Endodermal cell (in vitro differentiated cells): ENCODE measurements at places on chromosomes 3 and 15.

GRCh38 chr3:38039899-38040261, 872 bp downstream of the DLEC1 start:
- peak; percentile 78 for DNase-seq

DNA sequence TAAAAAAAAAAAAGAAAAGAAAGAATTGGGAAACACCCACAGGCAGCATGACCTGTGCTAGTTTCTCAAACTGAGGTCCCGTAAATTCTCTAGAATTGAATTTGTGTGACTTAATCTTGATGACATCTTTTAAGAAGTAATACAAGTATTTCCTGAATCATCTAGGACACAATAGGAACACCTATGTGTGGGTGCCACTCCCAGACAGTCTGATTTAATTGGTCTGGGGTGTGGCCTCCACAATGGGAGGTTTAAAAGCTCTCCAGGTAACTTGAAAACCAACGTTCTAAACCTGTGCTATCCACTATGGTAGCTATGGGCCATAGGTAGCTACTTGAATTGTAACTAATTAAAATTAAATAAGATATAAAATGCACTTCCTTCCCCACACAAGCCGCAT, 28.1 kb downstream of the CFAP92 start:
- no peak for DNase-seq

DNA sequence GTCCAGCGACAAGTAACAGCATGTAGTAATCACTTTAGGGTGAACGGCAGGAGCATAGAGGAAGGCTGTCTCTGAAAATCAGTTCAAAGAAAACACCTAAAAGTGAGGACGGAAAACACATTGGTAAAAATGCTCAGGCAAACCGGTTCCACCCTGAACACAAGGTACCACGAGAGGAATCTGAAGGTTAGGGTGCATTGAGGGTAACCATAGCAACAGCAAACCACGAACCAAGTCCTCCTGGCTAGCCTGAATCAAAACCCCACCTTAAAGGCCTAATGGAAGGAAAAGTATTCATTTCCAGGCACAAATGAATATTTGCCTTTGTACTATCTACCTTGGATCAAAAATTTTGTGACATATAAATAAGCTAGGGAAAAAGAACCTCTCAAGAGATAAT, 315.0 kb downstream of the OCA2 start:
- no peak for DNase-seq

DNA sequence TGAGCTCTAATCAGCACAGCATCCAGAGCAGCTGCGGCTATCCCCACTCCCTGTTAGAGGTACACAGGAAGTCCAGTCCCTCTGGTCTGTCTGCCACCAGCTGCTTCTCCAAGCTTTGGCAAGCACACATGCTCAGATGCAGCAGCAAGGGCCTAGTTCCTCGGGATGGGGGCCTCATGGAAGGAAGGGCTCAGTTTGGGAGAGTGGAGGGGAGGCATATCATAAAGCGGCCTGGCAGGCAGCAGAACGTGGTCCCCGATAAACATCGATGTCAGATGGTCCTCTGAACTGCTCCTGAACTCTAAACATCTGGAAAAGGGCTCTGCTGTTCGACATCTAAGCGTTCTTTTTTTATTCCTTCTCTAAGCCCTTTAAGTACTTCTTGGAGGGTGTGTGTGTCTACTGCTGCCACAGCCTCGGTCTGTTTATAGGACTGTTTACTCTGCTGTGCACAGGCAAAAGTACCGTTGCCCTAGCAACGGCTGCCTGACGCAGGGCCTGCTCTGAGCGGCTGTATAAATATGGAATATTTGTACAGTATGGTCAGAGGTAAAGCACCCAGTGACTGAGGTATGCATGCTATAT, 74.6 kb downstream of the PRICKLE2 start:
- no peak for DNase-seq

DNA sequence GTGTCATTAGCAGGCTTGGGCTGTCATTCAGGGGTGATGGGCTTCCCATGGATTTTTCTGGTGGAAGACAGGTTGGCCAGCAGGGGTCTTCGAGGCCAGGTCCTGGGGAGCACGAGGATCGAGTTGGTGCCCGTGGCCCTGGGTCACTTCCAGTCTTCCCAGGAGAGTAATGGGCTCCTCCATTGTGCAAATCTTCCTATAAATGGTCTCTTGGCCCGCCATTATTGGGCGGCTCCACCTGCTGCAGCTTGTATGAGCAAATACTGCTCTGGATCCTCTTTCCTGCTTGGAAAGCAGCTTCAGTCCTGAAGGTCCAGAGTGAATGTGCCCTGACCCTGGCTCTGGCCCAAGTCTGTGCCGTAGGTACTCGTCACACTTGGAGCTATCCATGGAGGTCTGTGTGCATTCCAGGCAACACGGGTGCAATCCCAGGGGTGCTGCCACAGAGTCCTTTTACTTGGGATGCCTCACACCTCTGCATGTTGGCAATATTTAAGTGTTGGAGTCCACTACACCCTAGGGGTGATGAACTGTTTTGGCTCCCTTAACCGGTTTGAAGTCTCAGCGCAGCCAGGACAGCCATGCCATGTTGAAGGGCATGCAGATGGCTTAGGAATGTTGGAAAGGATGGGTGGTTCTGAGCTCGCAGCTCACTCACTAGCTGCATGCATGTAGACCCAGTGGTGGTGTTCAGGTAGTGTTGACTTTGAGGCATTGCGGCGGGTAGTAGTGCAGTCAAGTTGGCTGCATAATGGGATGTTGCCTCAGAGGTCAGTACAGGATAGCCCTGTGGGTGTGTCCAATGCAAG, 97.6 kb downstream of the SNRPN start:
- DNase-seq: no peak

DNA sequence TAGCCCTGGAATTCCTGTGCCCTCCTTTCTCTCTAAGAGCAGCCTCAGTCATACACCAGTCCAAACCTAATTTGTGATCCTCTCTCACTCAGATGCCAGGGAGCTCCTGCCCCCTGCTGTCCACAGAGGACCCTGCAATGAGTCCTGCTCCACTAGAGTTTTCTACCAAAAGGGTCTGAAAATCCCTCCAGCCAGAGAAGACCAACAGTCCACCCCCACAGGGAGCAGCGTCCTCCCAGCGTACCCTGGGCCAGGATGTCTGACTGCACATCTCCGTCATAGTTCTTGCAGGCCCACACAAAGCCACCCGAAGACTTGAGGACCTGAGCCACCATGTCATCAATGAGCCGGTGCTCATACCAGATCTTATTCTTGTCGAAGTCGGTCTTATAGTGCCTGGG, 15.4 kb downstream of the IDH2 start:
- DNase-seq: peak; percentile 87

DNA sequence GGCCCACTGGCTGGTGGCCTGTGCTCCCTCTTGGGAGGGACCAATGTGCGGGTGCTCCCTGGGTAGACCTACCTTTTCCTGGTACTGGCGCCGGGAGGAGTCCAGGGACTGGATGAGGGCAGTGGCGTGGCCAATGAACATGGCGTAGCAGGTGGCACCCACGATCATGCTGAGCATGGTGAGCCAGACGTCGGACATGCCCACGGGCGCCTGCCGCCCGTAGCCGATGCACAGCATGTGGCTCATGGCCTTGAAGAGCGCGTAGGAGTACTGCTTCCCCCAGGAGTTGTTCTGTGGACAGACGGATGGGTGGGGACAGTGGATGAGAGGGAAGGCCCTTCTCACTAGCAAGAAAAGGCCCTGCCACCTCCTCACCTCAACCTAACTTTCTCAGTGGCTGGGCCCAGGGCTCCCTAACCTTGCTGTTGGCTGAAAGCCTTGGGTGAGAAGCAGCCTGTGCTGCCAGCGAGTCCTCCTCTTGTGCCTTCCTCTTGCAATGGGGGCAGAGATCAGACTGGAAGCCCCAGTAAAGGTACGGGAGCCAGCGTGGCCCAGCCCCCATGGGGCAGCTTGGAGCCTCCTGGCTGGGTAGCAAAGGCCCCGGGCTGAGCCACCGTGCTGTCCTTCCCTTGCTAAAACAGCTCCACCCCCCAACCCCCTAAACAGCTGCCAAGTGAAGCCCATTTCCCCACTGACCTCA, 39.1 kb downstream of the HCN4 start:
- DNase-seq: no peak

DNA sequence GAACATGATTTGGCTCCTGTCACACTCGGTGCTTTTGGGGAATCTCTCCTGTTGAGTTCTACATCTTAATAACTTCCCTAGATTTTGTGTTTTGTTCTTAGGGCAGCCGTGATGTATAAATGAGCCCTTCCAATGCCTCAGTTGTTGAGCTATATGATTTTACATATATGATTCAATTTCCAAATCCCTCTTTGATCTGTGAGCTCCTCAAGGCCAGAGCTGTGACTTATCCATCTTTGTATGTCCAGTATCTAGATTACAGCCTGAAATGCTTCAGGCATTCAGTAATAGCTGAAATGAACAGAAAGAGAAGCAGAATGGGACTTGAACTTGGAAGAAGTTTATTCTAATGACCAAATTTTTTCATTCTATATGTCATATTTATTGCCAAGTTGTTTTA, 26.6 kb downstream of the CGGBP1 start:
- no peak for DNase-seq

GRCh38 chr3:112136959-112137693, 4.1 kb upstream of the GCSAM start:
- peak; percentile 83 for DNase-seq

DNA sequence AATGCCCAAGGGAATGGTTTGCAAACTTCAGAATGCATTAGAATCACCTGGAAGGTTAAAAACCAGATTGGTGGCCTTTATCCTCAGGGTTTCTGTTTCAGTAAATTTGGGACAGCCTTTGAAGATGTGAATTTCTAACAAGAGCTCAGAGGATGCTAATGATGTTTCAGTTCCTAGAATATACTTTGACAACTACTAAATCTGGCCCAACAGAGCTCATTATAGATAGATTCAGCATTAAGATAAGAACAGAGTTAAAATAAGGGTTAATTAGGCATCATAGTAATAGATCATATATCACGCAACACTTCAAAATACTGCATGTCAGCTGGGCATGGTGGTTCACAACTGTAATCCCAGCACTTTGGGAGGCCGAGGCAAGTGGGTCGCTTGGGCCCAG, 9.3 kb upstream of the KPNA4 start:
- no peak for DNase-seq

GRCh38 chr15:22224241-22224671, 143.9 kb downstream of the OR4M2 start:
- no peak for DNase-seq

- DNase-seq: peak; percentile 52
These were observed 49.1 kb downstream of the AMOTL2 start for GRCh38 chr3:134325061-134325705.

- DNase-seq: no peak
These were observed 6.6 kb upstream of the ITIH3 start for GRCh38 chr3:52787672-52788625.

- DNase-seq: no peak
These were observed 39.8 kb downstream of the CLK3 start for GRCh38 chr15:74655424-74655823.

DNA sequence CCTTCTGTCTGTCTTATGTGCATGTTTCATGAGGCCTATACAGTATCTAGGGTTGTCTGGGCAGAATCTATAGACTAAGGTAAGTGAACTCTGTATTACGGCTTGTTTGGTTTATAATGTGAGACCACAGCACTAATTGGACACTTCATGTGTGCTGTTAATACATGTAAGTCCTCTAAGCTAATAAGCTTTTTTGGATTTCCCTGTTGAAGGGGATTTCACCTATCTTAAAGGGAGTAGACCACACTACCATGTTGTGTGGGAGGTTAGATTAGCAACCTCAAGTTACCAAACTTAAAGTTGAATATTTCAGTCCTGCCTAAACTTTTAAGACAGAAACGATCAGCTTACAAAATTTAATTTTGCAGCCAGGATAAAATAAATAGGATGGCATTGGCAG, 189.8 kb upstream of the GOLIM4 start:
- DNase-seq: no peak

- no peak for DNase-seq
These were observed 16.3 kb upstream of the LINGO1 start for GRCh38 chr15:77649017-77649416.

- no peak for DNase-seq
These were observed 465.2 kb upstream of the TGFBR2 start for GRCh38 chr3:30141178-30141581.

GRCh38 chr3:127860211-127860696, 37.9 kb upstream of the MGLL start:
- DNase-seq: peak; percentile 64

DNA sequence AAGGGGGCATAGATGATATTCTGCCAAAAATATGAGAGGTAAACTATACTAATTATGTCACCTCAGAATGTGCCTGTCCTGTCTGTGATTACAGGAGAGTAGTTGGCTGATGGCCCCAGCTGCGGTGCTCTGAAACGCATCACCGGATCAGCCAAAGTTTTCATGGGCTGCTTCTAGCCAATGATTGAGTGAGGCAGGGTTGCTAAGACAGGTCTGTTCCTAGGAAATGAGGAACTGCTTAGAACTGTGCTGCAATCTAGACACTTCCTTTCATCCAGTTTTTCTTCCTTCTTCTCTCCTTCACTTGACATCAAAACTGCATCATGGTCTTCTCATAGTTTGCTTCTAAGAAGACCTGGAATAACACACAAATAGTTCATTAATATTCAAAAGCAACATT, 124.0 kb downstream of the KCNH8 start:
- DNase-seq: no peak

DNA sequence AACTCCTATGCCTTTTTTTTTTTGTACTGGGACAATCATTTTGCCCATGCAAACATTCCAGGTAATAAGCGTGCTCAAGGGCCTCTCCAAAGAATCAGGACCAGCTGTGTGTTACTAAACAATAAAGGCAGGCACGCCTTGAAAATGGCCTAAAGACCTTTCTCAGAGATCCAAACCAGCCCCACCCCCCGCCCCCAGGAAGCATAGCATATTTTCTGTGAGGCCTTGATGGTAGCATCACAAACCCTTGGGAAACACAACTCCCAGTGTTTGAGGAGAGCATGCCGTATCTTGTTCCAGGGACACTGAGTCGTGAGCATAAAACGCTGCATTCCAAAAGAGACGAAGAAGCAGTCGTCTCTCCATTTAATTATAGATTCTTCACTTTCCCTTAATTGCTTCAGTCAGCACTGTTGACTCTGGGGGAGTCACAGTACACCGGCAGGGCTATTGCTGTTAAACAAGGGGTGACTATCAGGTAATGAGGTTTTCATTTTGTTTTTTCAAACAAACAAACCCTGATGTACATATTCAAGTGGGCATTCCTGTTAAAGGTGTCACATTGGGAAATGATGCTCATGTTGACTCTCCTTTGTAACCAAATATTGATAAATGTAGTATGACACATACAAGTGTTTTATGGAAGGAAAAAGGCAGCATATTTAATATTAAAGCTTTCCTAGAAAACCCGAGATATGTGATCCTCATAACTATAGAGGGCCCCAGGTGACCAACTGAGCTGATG, 4.4 kb upstream of the TPM1 start:
- DNase-seq: no peak

GRCh38 chr3:30583973-30584372, 22.4 kb upstream of the TGFBR2 start:
- no peak for DNase-seq

GRCh38 chr3:14403619-14404155, 1.3 kb downstream of the SLC6A6 start:
- no peak for DNase-seq

- DNase-seq: no peak
These were observed 17.1 kb downstream of the AQR start for GRCh38 chr15:34952481-34952880.
